LHCN-M2 (cell line): ENCODE measurements at places on chromosomes 2 and 18.

GRCh38 chr2:39370101-39370500 lies 67.0 kb downstream of the MAP4K3 start:
- DNase-seq = no peak

GRCh38 chr18:53387581-53387980 lies 836.9 kb downstream of the MBD2 start:
- DNase-seq = no peak

DNA sequence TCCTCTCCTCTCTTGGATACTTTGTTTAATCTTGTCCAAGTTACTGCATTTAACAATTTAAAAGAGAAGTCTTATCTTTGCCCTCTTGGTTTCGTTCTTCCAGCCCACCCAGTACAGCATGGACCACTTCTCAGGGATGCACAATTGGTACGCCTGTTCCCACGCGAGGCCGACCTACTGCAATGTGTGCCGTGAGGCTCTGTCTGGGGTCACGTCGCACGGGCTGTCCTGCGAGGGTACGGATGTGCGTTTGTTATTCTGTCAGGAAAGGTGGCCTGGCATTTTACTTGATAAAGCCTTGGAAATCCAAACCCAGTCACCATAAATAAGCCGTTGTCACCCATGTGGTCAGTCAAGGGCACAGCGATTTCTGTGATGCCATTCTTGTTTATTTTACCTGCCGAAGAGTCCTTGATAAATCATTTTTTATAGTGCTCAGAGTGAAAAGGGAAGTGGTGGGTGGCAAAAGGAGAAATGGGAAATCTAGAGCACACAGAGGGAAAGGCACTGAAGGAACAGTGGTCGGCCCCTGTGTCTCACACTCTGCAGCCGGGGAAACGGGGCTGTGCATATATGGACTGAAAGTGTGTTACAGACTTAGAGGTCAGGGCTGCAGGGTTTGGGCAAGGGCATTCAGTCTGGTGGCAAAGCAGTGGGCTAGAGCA lies 80.5 kb downstream of the DGKD start:
- DNase-seq = no peak

DNA sequence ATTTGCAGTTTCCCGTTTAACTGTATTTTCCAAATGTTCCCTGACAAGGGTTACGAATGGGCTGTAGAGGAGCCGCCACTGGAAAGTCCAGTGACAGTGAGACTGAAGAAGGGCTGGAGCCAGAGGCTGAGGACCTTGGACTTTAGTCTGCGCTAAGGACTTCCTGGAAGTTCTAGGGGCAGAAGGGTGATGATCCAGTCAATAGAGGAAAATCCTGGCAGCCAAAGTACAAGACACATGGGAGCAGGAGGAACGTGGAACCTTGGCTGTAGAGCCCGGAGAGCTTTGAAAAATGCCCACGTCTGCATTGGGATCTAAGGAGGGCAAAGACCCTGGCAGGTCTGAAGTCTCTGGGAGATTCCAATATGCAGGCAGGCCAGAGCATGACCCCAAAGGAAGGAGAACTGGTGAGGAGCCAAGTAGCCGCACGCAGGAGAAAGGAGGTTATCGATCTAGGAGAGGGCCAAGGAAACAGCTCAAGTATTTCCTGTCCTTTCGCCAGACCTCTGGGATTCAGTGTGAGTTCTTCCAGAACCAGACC lies 28.5 kb downstream of the MBP start:
- DNase-seq = no peak

GRCh38 chr2:6518361-6518760 lies 347.3 kb downstream of the CMPK2 start:
- no peak for DNase-seq
